Glutamatergic neuron (in vitro differentiated cells): ENCODE measurements at places on chromosomes 4 and X. TPM values are rescaled to one million over a fixed set of nuclear protein-coding genes. Genes with fewer than 3 reads are reported as not detected.

Gene NFXL1
- total RNA-seq, result 20.2 TPM

Gene PGM2
- 8.8 TPM for total RNA-seq

Gene CXCL1
- not detected for total RNA-seq

Gene GYPA
- total RNA-seq, result 1.3 TPM

Gene EIF4E
- 92.8 TPM for total RNA-seq

Gene HOPX
- total RNA-seq, result 0.54 TPM

Gene MAGEA12
- 1.1 TPM for total RNA-seq

Gene SYN1
- 34.2 TPM for total RNA-seq

Gene SLC25A5
- total RNA-seq, result 179 TPM

- no peak for DNase-seq
Measured at GRCh38 chrX:79153348-79153747, 8.9 kb downstream of the GPR174 start.

DNA sequence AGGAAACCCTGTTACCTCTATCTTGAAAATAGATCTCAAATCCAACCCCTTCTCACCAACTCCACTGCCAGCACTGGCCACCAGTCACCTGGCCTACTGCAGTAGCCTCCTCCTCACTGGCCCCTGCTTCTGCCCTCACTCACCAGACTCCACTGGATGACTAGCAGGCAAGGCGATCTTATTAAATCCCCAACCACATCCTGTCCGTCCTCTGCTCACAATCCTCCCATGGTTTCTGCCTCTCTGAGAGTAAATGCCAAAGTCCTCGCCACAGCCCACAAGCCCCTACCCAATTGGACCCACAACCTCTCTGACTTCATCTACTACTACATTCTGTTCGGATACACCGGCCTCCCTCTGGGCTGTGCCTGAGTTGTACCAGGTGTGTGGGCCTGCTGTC is 5.4 kb upstream of the PIM2 start:
- DNase-seq, result no peak

GRCh38 chr4:181281451-181281850 is 961.8 kb upstream of the TENM3 start:
- no peak for DNase-seq

- DNase-seq, result no peak
Measured at GRCh38 chrX:55488006-55488592, 1.5 kb downstream of the USP51 start.

DNA sequence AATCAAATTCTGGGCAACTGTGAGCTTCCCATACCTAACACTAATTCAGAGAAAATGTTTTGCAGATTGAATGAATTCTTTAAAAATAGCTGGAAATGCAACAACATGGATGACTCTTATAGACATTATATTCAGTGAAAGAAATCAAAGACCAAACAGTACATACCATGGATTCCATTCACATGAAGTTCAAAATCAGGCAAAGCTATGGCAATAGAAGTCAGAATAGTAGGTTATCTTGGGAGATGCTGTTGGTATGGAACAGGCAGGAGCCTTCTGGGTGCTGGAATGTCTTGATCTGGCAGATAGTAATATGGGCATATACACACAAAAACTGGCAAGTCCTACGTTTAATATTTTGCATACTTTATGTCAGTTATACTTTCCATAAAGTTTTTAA is 25.5 kb upstream of the CBLL2 start:
- DNase-seq, result no peak

GRCh38 chrX:2549876-2550275 is 49.1 kb upstream of the DHRSX start:
- DNase-seq, result no peak

DNA sequence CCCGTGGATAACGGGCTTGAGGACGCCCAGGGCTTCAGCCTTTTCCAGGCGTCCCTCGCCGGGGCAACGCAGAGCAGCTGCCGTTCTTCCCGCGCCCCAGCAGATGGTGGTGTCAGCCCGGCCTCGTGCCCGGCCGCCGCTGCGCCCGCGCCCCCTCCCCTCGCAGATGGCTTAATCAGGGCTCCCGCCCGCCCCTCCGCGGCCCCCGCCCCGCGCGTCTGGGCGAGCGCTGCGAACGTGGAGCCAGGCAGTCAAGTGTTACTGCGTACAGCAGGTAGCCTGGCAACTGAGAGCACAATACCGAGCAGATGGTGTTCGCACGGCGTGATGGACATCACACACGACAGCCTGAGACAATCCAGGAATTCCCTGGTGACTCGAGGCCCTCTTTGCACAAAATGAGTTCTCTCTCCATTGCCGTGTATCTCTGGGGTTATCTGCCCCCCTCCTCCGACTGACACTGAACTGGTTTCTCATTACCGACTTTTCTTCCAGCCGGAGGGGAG is 69.3 kb downstream of the MGST2 start:
- peak; percentile 97 for DNase-seq

DNA sequence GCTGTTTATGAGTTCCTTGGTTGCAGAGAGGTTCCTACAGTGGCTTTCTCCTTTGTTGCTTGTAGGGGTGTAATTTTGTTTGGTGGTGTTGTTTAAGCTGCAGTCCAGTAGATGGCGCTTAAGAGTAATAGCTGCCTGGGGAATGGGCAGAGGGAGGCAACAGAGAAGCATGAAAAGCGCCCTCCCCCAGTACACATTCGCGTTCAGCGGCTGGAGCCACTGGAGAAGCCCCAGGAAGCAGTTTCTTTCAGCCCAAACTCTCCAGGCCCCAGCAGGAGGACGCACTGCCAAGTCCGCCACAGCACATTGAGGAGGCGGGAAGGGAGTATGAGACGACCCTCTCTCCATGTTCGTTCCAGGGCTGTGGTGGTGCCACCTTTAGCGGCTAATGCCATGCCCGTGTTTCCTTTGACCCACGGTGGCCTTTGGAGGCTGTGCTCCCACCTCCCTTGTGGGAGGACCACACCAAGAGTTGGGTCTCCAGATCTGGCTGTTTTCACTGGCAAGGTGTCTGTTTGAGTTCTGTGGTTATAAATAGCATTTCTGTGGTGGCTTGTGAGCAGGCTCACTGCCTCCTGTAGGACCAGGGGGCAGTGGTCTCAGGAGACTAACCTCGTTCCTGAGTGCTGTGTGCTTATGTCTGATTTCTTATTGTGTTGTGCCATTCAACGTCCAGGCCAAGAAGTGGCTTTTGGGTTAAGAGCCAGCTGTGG is 252.3 kb downstream of the ARHGAP10 start:
- peak; percentile 42 for DNase-seq

DNA sequence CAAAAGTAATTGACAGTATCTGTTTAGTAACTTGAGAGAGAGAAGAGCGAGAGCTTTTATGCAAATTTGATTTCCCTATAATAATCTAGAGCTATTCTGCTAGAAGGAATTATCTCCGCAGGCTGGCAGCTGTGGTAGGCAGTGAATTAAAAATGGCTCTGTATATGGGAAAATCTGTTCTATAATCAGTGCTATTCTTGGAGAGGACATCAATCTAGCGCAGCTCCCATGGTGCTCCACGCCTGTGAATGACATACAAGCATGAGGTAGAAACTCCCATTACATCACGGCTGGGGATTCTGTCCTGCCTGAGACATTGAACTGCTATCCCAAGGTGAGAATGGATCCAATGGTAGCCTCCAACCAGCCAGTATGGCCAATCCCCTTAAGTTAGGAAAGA is 179.0 kb downstream of the DHX15 start:
- no peak for DNase-seq

DNA sequence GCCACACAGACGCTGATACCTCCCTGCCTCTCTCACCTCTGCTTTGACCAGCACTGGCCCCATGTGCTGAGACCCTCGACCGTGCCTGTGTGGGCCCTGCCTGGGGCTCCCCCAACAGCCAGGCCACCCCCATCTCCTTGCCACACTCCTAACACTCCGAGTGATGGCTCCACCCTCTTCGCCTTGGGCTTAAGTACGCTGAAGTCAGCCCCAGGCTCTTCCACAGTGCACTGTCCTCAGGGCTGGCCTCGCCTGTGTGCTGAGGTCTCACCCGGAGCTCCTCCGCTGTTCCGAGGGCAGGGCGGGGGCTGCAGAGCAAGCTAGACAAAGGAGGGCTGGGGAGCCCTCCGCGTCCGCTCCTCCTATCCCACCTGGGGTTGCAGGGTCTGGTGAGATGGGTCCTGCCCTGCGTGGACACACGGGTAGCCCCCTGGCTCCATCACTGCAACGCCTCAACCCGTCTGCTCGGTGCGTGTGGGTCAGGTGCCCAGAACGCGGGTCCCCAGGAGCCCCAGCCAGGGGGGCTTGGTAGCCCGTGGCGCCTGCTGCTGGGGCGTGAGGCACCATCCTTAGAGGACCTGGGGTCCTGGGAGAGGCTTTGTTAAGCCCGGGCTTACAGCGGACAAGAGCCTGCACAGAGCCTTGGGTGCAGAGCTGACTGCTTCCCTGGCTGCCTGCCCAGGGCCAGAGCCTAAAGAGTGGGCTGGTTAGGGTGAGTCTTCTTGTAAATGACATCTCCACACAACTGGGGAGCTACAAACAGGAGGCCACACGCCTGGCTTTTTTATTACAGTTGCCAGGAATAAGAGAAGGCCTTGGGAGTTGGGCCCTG is 42.6 kb upstream of the NKX1-1 start:
- DNase-seq, result no peak

DNA sequence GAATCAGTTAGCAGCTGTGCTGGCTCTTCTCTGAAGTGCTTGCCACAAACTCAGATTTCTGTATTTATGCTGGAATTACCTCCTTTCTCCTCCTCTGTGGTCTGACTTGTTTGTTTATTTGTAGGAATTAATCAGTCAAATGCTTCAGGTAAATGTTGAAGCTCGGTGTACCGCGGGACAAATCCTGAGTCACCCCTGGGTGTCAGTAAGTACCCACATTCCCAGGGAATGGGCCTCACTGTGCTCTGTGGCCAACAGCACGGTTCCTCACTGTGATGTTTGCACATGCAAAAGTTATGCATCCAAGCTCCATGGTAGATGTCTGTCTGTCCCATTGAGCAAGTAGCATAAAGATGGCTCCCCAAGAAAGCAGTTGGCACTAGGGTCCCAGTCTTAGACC is 169.9 kb downstream of the DCLK2 start:
- no peak for DNase-seq

- no peak for DNase-seq
Measured at GRCh38 chr4:34629451-34629850, 1614.9 kb downstream of the ARAP2 start.

GRCh38 chr4:80076681-80077080 is 3.7 kb upstream of the ANTXR2 start:
- DNase-seq, result no peak

- DNase-seq, result no peak
Measured at GRCh38 chr4:78945651-78946179, 6.5 kb upstream of the PAQR3 start.

DNA sequence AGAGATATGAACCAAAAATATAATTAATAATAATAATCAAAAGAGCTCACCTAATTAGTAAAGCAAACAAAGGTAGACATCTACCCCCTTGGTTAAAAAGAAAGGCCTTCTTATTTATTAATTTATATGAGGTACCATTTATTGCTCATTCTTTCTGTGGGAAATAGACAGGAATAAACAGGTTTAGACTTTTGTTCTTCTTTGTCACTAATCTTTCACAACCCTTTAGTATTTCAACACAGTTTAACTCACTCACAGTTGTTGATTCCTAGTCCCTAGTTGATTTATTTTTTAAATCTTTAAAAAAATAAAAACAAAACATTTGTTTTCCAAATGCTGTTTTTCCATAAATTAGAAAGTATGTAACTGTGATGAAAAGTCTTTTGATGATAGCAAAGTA is 5.6 kb downstream of the PPARGC1A start:
- no peak for DNase-seq

GRCh38 chr4:20778896-20779295 is 78.6 kb downstream of the PACRGL start:
- DNase-seq, result no peak

DNA sequence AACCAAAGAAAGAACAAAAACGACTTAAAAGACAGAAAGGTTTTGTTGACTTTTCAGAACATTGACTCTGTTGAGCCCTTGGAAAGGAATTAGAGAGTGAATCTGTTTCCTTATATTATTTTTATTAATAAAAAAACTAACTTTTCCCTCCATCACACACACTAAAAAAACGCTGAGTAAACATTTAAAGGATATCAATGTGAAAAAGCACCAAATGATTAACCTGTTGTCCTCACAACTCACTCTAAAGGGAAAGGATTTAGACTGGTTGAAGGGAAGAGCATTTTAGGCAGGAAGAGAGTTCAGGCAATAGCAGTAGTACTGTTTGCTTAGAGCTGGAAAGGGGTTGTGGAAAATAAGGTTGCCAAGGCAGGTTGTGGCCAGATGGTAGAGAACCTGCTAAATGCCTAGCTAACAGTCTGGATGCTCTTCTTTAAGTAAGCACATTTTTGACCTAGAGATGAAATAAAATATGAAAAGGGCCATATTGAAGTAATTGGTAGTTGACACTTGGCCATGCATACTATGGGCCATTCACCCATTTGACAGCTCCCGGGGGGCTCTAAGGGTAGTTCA is 98.0 kb upstream of the NDP start:
- no peak for DNase-seq

DNA sequence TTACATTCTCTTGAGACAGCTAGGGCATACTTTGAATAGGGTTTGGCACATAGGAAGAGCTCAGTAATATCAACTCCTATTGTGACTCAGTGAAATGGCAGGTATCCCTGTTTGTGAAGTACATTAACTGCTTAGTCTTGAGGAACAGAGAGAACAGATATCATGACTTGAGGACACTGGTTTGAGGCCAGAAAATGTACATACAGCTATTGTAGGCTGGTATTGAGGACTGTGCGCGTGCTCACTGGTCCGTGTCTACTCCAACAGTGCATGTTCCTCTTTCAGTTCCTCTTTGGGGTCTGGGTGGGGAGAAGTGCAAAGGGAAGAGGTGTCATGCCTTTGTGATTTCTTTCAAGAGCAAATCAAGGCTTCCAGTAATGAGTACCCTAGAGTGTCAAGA is 34.6 kb upstream of the TBC1D9 start:
- DNase-seq, result no peak

GRCh38 chr4:75344915-75345314 is 169.3 kb downstream of the RCHY1 start:
- no peak for DNase-seq

DNA sequence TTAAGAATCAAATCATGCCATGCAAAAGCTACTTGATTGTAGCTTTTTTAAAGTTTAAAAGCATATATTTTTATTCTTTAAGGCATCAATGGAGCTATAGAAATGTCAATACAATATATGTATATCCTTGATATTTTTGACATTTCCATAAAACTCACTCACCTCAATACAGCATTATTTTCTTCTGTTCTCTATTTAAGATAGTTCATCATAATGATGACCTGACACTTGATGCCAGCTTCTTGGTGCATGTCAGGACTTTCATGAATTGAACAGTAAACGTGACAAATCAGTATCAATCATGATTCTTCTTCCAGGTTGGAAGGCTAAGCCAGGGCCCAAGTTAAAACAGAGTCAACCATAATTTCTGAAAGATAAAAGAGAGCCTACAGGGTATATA is 33.6 kb upstream of the ATP8A1 start:
- DNase-seq, result no peak

GRCh38 chr4:26570596-26570995 is 13.3 kb upstream of the TBC1D19 start:
- DNase-seq, result no peak
